Activated CD8-positive, alpha-beta memory T cell treated with anti-CD3 and anti-CD28 coated beads, Interleukin-2, amount 50 U/mL, for 4 hours (primary cell): ENCODE measurements at places on chromosomes 5 and 9.
A peak's percentile ranks its signal among the peaks of the same experiment; 100 is the strongest.

DNA sequence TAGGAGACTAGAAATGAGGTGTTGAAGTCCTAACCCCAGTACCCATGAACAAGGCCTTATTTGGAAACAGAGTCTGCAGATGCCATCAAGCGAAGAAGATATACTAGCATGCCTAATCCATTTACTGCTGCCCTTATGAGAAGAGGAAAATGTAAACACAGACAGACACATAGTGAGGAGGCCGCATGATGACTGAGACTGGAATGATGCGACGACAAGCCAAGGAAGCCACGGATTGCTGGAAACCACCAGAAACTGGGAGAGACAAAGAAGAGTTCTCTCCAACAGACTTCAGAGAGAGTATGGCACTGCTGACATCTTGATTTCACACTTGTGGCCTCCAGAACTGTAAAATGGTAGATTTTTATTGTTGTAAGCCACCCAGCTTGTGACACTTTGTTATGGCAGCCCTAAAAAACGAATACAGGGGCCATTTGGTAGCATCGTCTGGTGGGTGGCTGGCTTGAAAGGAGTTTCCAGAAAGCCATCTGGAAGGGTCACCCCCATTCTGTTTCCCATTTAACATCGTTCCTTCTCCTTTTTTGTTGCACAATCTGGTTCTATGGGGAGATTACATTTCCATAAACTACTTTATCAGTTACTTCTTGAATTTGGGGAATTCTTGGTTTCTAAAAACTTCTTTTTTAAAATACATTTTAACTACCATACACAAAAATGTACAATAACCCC lies 193.1 kb downstream of the HSD17B3 start:
- DNase-seq: no peak

DNA sequence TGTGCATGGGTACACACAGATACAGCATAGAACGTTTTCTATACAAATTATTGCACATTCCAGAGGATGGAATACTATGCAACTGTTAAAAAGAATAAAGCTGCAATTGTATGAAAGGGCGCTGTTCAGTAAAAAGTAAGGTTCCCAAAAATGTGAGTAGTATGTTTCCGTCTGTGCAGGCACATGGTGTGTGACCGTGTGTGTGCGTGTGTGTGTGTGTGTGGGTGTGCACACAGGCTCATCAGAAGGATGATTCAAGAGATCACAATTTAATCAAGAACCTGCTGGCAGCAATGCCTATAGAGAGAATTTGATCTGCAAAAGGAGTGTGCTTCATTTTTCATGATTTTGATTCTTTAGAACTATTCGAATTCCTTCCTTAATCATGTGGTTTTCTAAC lies 76.3 kb downstream of the SEMA4D start:
- peak; percentile 65 for DNase-seq

GRCh38 chr5:31720004-31720403 lies 81.1 kb downstream of the PDZD2 start:
- no peak for DNase-seq

- DNase-seq: no peak
Measured at GRCh38 chr5:88391991-88392390, 123.3 kb upstream of the TMEM161B start.

DNA sequence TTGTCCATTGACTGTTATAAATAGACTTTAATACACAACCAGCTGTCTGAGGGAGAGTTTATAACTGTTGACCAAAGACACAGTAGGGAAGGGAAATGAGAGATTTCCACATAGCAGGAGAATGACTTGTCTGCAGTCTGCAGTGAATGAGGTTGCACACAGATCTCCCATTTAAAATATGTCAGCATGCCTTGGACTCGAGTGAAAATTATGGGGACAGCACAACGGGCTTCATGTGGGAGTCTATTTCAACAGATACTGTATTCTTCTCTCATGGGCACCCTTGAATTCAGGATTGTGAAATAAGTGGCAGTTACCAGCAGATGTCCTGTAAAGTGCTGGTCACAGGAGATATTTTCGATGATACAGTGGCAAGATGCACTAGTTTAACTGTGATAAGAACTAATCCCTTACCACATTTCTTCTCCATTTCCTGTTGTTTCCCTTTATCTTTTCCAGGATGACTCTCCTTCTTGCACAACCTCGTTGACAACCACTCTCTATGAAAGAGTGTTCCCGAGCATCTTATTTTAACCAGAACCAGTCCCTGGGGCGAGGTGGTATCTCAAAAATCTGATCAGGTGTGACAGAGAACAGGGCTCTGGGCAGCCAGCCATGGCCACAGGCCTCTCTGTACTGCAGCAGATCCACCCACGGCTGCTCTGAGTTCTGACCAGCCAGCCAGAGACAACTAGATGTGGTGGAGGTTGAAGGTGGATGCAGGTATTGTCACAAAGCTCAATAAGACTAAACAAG lies 51.5 kb upstream of the MAP3K1 start:
- no peak for DNase-seq

DNA sequence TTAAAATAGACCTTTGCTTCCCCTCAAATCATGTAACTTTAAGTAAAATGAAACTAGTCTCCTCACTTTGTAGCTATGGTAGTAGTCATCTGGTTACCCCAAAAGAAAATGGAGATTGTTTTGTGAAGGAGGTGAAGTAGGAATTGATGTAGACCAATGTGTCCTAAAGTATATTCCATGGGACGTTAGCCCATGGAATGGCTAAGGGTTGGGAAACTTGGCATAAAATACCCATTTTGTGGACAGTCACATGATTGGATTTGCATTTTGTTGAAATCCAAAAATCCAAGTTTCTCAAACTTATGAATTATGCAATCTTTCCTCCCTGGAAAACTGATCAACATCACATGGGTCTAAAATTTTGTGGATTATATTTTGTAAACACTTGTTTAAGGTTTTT lies 290.6 kb downstream of the OSTF1 start:
- DNase-seq: no peak

- no peak for DNase-seq
Measured at GRCh38 chr5:145978708-145979107, 42.3 kb downstream of the SH3RF2 start.

GRCh38 chr5:83179966-83180365 lies 102.6 kb downstream of the XRCC4 start:
- no peak for DNase-seq

DNA sequence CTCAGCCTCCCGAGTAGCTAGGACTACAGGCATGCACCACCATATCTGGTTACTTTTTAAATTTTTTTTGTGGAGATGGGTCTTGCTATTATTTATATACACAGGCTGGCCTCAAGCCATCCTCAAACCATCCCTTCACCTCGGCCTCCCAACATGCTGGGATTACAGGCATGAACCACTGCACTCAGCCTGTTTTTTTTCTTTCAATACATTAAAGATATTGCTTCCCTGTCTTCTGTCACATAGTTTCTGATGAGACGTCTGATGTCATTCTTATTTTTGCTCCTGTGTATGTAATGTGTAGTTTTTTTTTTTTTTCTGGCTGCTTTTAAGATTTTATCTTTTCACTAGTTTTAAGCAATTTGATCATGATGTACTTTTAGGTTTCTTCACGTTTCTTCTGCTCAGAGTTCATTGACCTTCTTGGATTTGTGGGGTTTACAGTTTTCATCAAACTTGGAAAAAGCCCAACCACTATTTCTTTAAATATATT lies 11.4 kb upstream of the RGS3 start:
- no peak for DNase-seq

- peak; percentile 8 for DNase-seq
Measured at GRCh38 chr9:134858051-134858841, 22.4 kb upstream of the FCN2 start.

GRCh38 chr5:88925692-88926490 lies 42.9 kb upstream of the MEF2C start:
- no peak for DNase-seq

DNA sequence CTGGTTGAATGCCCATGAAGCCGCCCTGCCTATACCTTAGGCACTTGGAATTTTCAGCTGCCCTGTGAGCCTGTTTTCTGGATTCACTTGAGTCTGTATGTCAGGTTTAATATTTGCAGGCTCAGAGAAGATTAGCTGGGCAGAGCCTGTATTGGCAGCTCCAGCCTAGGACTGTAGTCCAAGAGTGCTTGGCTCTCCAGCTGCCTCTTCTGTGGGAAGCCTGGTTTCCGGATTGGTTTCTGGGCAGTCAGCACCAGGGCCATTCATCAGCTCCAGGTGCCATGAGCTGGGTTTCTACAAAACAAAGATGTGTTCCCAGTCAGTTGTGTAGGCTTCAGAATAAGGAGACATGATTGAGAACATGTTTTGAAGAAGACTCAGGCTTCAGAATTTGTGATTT lies 90.1 kb downstream of the ARHGAP26 start:
- no peak for DNase-seq

- no peak for DNase-seq
Measured at GRCh38 chr5:142700566-142700965, 14.7 kb upstream of the FGF1 start.

DNA sequence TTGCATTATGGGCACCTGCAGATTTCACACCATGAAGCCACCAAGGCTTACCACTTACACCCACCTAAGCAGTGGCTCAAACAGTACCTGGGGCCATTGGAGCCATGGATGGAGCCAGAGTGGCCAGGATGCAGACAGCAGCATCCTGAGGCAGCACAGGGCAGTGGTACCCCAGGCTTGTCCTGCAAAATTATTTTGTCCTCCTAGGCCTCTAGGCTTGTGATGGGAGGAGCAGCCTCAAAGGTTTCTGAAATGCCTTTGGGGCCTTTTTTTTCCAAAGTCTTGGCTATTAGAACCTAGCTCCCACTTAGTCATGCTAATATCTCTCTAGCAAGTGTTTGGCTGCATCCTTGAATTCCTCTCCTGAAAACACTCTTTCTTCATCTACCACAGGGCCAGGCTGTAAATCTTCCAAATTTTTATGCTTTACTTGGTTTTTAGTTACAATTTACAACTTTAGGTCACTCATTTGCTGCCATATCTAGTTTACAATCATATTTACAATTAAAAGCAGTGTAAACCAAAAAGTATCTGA lies 15.7 kb downstream of the TMC1 start:
- no peak for DNase-seq

GRCh38 chr9:80144406-80144805 lies 572.6 kb downstream of the TLE4 start:
- DNase-seq: no peak

- no peak for DNase-seq
Measured at GRCh38 chr5:59789197-59789596, 104.3 kb downstream of the PDE4D start.

DNA sequence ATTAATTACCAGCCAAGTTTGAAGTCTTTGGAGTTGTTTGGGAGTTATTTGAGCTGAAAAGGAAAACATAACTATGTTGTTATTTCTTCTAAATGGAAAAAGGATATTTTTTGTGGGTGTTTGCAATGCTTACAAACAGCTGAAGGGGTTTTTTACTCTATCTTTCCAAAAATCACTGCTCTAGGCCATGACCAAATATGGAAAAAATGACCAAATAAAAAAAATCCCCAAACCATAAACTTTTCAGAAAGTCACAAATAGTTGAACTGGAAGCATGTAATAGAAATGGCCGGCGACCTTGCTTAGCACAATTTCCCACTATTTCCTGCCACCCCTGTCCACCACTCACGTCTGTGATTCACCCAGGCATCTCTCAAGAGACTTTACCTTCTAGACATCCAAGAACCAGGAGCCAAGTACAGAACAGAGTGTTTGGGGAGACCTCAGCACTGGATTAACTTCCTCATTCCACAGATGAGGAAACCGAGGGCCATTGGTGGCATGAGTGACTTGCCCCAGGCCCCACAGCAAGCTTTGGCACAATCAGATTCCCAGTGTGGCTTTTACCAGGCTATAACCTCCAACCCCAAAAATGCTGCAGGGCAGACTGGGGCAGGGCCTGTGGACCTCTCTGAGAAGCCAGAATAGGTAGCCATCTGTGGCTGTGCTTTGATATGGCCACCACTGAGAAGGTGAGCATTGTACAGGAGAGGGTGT lies 84.5 kb downstream of the NRG2 start:
- no peak for DNase-seq

DNA sequence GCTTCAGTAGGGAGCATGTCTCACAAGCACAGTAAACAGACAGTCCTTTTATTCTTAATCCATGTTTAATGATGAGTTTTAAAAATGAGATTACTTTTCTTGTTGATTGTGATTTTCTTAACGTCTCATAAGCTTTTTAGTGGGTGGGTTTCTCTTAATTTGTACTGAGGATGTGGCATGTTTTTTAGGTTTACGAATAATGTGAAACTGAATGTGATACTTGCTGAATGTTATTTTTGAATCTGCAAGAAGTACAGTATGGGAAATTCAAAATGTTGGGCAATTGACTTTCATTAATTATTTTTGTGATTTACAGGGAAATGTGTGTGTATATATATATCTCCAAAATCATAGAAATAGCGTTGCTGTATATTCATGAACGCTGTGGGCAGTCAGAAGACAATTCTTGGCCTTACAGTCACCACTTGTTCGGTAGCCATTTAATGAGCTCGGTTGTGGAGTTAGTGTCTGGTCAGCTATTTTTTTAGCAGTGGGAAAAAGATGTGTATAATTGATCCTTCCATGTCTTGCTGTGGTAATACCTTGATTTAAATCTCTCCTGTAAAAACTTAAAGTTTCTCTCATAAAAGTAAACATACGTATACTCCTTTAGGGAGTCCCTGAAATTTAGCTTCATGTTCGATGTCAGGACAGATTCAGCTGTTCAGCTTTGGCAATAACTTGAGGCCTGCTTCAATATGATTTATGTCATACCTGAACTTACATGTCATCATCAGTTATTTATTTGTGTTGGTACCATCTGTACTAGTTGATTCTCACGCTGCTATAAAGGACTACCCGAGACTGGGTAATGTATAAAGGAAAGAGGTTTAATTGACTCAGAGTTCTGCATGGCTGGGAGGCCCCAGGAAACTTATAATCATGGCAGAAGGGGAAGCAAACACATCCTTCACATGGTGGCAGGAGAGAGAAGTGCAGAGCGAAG lies 15.0 kb downstream of the ICE1 start:
- no peak for DNase-seq

GRCh38 chr9:127557466-127557869 lies 54.6 kb upstream of the STXBP1 start:
- DNase-seq: no peak

DNA sequence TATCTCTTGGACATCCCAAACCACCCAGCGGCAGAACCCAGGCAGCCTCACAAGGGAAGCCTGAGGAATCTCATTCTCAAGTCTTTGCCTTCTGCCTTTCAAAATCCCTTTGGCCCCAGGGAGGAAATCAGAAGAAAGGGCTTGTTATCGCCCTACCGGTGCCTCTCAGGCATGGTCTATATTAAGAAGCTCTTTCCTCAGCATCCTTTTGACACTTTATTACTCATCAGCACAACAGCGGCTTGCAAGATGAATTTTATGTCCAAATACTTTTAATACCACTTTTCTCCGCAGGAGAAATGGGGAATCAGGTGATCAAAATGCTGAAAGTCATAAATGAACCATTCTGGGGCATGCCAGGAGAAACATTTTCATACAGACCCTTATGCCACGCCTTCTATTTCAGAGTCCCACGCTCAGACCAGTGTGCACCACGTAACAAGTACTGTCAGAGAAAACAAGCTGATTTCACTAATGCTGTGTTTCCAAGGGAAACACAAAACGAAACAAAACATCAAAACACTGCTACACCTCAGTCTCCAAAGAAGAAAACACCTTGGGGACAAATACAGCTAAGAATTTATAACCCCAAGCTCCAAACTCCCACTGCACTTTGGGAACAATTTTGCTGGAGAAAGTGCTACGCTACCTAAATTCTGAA lies 30.0 kb downstream of the RAPGEF1 start:
- DNase-seq: no peak
